Skin of body (tissue), 3 donors: ENCODE measurements at places on chromosomes 3 and 15. TPM values are rescaled to one million over a fixed set of nuclear protein-coding genes. Genes with fewer than 3 reads are reported as not detected.

DNA sequence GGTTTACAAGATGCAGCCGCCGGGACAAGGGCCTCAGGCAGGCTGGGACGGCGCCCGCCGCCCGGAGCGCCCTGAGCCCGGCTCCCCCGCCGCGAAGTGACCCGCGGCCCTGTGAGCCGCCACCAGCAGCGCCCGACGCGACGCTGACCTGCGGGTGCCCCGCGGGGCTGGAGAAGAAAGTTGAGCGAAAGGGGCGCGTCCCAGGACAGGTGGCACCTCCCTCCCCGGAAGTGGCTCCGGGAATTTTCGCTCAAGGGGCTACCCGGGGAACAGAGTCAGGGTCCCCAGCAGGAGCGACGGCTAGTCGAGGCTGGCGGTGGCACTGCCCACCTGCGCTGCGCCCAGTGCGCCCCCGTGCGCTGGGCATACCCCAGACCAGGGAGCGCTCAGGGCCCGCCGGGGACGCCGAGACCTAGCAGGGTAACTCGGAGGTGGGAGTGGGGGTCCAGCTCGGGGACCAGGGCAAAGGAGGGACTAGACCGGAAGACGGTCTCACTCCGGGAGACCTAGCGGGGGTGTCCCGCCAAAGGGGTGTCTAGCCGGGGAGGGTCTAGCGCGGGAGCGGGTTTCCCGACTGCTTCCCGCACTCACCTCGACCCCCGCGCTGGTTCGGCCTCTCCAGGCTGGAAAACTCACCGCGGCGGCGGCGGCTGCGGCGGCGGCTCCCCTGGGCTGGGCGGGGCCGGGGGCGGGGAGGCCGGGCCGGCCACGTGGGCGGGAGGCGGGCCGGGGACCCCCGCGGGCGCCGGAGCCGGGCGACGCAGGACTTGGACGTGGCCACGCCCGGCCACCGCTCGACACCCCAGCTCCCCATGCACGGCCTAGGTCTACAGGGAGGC is 18.4 kb downstream of the SPATA12 start:
- no peak for DNase-seq

GRCh38 chr15:45777781-45778180 is 143.0 kb downstream of the SQOR start:
- DNase-seq: no peak

- DNase-seq: no peak
Measured at GRCh38 chr3:161700998-161701397, 204.4 kb downstream of the OTOL1 start.

DNA sequence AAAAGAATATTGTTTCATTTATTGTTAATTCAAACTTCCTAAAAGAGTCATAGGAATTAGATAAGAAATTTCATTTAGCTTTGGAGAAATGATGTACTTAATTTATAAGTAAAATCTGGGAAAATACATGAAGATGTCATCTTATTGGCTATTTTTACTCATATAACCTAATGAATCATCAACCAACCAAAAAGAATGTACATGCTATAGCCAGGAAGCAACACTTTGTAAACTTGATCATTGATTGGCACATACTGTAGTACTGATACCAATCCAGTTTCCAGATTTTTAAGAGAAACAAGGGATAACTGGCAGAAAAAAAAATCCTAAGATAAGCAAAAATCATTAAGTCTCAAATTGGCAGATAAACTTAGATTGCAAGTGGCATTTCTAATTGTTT is 207.9 kb upstream of the CDIN1 start:
- DNase-seq: no peak

Gene THBS1
- total RNA-seq: 291 TPM

Gene H1-8
- total RNA-seq: not detected

Gene GP5
- 0.39 TPM for total RNA-seq
